ENCODE measurements at places on chromosomes 16 and 17.

- DNase-seq = peak; percentile 87
Measured at GRCh38 chr17:45225964-45226530, 4.4 kb downstream of the FMNL1 start.

GRCh38 chr16:49194537-49195236 is 87.0 kb downstream of the CBLN1 start:
- no peak for DNase-seq

GRCh38 chr16:87376660-87377059 is 6.9 kb downstream of the FBXO31 start:
- no peak for DNase-seq

DNA sequence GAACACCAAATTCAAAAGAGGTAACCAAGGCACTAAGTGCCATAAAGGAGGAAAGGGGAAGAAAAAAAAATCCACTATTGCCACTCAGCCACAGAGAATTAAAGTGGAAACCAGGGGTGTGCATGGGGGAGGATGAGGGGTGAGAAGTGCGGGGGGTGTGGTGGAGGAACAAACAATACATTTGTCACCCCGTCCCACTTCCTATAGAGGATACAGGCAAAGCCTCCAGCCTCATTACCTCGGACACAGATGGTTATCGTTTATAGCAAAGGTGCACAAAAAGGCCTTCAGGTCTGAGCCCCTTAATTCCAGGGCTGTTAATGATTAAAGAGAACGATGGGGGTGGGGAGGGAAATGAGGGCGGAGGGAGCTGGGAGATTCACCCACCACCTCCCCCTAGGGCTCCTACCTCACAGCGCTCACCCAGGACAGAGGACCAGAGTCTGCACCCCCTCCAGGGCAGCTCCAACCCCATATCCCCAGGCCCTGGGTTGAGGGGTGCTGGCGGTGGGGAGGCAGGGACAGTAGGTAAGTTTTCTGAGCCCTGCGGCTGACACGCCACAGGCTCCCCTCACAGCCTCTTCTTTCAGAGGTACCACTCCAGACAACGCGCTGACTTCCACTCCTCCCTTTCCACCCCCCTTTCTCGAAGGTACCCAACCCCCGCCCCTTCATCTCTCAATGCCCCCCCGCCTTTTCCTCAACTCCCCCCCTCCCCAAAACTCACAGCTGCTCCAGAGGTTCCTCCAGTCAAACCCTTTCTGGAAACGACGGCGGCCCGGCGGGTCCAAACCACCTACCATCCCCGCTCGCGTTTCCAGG is 470 bp downstream of the DCUN1D3 start:
- no peak for DNase-seq

DNA sequence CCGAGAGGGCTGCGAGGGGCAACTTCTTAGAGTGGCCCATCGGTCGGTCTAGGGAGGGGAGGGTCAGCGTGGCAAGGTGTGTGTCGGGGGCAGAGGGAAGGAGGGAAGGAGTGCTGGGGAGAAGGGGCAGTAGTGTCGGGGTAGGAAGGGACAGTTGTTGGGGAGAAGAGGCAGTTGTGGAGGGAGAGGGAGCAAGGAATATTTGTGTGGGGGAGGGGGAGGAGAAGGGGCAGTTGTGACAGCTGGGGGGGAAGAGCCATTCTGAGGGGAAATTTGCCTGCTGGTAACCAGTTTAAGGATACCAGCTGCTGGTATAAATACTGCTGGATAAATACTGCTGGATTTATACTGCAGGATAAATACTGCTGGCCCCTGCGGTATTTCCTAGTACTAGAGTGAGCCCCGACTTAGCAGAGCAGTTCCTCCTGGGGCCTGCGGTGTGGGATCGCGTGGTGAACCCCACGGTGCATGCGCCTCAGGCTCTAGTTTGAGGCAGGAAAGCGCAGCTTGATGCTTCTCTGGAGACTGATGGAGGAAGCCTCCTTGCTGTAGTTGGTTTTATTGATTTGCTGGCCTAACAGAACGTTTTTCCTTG is 309 bp downstream of the DNAH2 start:
- no peak for DNase-seq

GRCh38 chr16:14356064-14356463 is 274.0 kb downstream of the PARN start:
- no peak for DNase-seq

- DNase-seq = no peak
Measured at GRCh38 chr16:74623214-74623838, 16.4 kb upstream of the GLG1 start.

DNA sequence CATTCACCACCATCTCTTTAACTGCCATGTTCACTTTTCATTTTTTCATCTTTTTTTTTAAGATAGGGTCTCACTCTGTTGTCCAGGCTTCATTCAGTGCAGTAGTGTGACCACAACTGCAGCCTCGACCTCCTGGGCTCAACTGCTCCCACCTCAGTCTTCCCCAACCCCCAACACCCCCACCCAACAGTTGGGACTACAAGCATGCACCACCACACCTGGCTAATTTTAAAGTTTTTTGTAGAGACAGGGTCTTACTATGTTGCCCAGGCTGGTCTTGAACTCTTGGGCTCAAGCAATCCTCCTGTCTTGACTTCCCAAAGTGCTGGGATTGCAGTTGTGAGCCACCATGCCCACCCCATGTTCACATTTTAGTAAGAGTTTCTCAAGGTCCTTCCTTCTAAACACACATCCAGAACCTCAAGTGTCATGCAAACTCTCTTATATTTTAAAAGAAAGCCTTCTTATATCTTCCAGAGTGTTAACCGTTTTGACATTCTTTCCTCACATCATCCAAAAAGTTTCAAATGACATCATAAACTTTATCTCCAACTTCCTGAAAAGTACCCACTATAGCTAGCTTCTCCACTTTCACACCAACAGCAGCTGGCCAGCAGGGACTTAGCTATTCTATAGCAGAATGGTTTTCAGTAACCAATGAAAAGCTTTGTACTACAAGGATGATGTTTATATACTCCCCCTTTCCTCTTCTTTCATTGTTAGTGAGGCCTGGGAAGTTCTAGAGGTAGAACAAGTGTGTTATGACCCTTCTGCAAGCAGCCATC is 49.3 kb downstream of the TRAF4 start:
- DNase-seq = no peak

- DNase-seq = no peak
Measured at GRCh38 chr17:27633312-27634025, 2.5 kb downstream of the LGALS9 start.

- DNase-seq = peak; percentile 97
Measured at GRCh38 chr17:32444301-32445073, at the start of gene PSMD11. TSS of gene PSMD11 (plus strand) at chr17:32444510. CDS start at chr17:32444524, 14 bp downstream.

GRCh38 chr16:80599466-80599865 is 58.7 kb downstream of the DYNLRB2 start:
- no peak for DNase-seq

GRCh38 chr17:4766723-4767122 is 5.0 kb upstream of the TM4SF5 start:
- DNase-seq = no peak

- DNase-seq = no peak
Measured at GRCh38 chr16:12054396-12054795, 77.9 kb downstream of the SNX29 start.

- DNase-seq = peak; percentile 60
Measured at GRCh38 chr16:69186642-69187445, at the start of gene SNTB2. TSS of gene SNTB2 (plus strand) at chr16:69187164. CDS start at chr16:69187167, 3 bp downstream.

DNA sequence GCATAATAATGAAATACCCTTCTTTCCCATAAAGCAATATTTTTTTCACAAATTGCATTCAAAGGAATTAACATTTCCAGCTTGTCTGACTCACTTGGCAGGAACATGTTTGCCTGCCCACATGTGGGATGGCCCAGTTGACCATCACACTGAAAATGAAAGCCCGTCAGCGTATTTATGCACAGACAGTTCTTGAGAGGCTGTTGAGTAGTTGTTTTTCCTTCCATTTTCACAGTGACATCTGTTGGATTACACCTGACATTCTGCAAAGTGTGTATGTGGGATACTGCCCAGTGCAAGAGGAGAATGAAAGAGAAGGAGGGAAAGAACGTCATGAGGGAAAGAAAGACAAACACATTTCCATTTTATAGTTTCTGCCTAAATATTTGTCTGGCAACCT is 29.7 kb downstream of the HS3ST4 start:
- DNase-seq = no peak
